ENCODE measurements at places on chromosomes 5 and 9.

DNA sequence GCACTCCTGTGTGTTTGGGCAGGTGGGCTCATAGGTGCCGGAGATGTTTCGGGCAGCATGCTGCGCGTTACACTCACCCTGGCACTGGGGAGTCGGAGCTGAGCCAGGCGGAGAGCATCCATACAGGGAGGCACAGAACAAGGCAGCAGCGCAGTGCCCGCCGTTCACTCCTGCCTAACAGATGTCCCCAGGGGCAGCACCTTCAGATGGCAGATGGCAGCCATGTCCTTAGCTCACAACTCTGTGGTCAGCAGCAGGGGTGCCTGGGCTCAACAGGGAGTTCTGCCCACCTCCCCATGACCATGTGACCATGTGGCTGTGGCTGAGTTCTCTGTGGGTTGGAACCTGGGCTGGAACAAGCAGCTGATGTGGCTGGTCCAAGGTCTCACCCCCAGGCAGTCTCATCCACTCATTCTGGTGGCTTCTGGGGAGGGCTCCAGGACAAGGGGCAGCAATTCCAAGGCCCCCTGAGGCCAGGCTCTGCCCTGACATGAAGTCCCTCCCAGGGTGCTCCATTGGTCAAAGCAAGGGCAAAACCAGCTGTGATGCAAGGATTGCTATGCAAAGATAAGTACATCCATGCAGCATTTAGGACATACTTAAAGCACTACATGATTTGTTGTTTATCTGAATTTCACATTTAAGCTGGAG, 64.2 kb downstream of the MRPL36 start:
- no peak for DNase-seq

DNA sequence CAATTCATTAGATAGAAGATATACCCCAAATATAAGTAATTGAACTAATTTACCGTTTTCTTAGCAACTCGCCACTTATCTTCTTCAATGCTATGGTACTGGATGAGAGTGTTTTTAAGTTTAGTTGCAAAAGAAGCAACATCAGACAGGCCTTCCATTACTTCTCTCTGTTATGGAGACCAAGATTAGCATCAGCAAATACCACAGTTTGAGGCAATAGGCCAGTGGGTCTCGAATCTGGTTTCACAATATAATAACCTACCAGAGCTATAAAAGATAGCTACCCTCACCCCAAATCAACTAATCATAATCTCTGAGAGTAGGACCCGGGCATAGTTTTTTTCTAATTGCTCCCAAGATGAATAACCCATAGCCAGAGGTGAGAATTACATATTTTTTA, 5.1 kb downstream of the STARD4 start:
- no peak for DNase-seq

- no peak for DNase-seq
These were observed 4.8 kb downstream of the TMOD1 start for GRCh38 chr9:97506306-97506705.

- no peak for DNase-seq
These were observed 2.1 kb upstream of the UIMC1 start for GRCh38 chr5:177008716-177009115.

DNA sequence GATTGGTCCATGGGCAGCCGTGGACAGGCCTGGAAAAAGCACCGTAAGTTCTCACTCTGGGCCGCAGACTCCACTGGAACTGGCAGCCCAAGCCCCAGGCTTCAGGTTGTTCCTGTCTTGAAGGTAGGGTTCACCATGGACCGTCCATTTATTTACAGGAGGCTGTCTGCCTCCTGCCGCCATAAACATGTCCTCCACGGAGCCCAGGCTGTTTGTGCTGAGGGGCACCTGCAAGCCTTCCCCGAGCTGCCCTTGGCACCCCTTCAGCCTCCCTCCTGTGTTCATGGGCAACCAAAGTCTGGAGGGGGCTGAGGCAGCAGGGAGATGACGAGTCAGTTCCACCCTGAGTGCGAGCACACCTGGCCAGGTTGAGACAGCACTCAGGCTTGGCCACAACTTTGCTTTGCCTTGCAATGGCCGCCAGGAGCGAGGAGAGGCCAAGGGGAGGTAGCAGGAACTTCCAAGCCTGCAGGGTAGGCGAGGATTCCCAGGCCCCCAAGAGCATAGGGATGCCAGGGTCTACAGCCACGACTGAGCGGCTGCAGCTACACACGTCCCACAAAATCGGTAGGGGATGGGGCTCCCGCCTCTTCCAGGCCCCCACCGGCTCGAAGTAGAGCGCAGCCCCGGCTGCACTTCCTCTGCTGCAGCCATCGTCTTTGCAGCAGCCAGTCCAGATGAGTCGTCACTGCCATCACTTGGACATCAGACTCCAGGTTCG, 1625.6 kb upstream of the ACO1 start:
- no peak for DNase-seq

Measured in activated CD8-positive, alpha-beta memory T cell treated with anti-CD3 and anti-CD28 coated beads for 1 hour (primary cell).